Stimulated activated CD4-positive, alpha-beta T cell treated with anti-CD3 and anti-CD28 coated beads, TNF-alpha, amount 100 ng/mL, for 1 hour (primary cell): ENCODE measurements at places on chromosomes 7 and 10.

GRCh38 chr10:4398602-4399001 lies 427.4 kb upstream of the AKR1E2 start:
- DNase-seq, result no peak

- no peak for DNase-seq
Observed at GRCh38 chr7:32942415-32943251, 14.6 kb upstream of the FKBP9 start.

DNA sequence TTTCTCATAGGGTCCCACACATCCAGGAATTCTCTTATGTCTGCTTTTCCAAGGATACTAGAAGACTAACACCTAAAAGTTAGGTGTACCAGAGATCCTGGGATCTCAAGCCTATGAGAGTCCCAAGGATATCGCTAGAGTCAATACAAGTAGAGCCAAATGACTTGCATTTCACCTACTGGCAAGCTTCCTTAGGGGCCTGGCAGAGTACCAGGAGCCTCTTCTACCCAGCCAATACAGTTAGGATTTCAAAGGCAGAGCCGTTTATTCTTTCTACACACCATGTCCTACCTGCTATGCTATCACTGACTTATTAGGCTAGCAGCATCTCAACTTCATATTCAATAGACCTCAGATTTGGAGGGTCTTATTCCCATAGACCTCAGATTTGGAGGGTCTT lies 53.5 kb upstream of the UNC5B start:
- DNase-seq, result no peak

GRCh38 chr10:88245974-88246511 lies 337.1 kb downstream of the RNLS start:
- no peak for DNase-seq

GRCh38 chr10:14454206-14454605 lies 123.5 kb upstream of the FRMD4A start:
- no peak for DNase-seq

DNA sequence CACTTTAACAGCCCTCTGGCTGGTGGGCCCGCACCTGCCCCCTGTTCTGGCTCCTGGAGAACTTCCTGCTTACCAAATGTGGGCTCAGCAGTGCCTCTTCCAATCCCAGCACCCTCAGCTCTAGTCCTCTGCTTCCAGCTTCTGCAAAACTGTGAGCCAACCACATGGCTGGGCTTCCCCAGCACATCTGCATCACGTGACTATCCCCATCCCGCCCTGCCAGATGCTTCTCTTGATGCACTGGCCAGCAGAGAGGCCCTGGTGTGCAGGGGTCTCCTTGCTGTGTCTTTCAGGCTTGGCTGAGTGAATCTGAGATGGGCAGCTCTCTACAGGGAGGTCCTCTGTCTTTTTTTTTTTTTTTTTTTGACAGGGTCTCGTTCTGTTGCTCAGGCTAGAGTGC lies 43.8 kb upstream of the DMBT1 start:
- no peak for DNase-seq

GRCh38 chr7:1447551-1448244 lies 11.6 kb downstream of the MICALL2 start:
- no peak for DNase-seq

GRCh38 chr7:35487841-35488240 lies 207.1 kb downstream of the HERPUD2 start:
- DNase-seq, result no peak
